ENCODE measurements at places on chromosomes 16 and 17.

- DNase-seq, result no peak
Observed at GRCh38 chr17:40190197-40191021, 13.1 kb downstream of the RAPGEFL1 start.

DNA sequence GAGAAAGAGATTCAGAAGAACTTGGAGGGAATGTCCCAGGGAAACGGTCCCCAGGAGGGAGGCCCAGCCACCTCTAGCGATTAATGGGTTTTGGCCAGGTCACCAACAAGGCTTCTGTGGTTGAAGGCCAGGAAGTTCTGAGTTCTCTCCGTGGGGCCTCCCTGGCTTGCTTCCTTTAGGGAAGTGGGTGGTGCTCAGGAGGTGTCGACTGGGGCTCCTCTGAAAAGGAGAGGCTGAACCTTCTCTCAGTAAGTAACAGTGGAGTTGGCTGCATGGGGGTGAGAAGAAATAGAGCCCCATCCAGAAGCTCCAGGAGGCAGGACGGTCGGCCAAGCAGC is 77.1 kb upstream of the GSE1 start:
- no peak for DNase-seq

GRCh38 chr17:1035546-1036170 is 38.7 kb downstream of the TIMM22 start:
- no peak for DNase-seq

- DNase-seq, result no peak
Observed at GRCh38 chr16:79598063-79598347, 2.5 kb downstream of the MAF start.

DNA sequence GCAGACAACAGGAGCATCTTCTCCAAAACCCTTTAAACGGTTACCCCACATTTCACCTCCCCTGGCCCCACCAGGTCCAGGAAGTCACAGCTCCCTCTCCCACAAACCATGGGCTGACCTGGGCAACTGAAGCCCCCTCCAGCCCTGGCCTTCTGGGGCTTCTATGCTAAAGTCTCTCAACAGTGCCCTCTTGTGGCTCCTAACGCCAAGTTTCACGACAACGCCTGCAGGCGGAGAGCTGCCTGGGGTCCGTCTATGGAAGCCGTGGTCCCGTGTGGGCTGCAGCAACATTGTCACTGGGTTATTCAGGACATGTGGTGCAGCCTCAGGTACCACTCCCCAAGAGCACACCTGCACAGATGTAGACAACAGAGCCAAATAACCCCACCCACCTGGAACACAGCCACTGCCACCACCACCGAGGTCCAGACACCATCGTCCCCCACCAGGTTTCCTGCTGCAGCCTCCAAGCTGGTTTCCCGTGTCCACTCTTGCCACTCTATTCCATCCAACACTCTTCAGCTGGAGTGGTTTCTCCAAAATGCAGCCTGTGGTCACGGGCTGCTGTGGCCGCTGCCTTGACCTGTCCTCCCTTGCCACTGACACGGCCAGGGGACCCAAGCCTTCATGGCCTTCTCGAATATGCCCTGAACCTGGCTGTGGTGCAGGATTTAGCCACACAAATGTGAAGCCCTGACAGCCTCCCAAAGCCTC is 19.1 kb downstream of the C16orf95 start:
- peak; percentile 6 for DNase-seq

GRCh38 chr16:77898671-77899211 is 110.4 kb downstream of the VAT1L start:
- no peak for DNase-seq

DNA sequence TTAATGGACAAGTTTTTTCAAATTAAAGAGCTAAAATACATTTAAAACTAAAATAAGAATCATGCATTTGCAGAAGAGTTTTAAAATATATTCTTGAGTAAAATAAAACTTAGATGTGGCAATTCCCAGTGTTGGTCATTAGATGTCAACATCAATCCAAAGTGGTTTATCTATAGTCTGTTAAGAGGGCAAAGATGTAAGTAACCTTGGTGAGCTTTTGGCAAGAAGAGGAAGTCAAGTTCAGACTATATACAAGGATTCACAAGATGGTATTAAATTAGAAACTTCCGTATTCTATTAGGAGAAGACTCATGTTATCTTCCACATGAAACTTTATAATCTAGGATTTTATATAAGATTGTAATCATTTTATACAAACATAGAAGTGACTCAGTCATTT is 73.1 kb downstream of the CEP95 start:
- DNase-seq, result no peak

GRCh38 chr16:8293413-8293812 is 296.9 kb downstream of the TMEM114 start:
- DNase-seq, result no peak

DNA sequence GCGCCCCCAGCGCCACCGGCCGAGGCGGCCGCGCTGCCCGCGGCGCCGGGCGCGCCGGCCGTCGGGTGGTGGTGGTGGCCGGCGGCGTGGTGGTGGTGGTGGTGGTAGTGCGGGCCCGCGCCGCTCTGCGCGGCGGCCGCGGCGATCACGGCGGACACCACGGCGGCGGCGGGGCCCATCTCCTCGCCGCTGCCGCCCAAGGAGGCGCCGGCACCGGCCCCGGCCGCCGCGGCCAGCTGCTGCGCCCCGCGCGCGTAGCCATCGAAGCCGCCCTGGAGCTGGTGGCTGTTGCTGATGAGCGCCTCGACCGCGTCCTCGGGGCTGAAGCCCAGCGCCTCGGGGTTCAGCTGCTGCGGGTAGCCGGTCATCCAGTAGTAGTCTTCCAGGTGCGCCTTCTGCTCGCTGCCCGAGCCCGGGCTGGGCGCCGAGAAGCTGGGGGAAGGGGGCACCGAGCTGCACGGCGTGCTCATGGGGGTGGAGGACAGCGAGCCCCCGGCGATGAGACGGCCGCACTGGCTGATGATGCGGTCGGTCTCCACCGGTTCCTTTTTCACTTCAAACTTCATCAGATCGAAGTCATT is 1.2 kb downstream of the MAF start:
- DNase-seq, result no peak

- DNase-seq, result no peak
Observed at GRCh38 chr16:78113258-78113657, 13.8 kb downstream of the WWOX start.

DNA sequence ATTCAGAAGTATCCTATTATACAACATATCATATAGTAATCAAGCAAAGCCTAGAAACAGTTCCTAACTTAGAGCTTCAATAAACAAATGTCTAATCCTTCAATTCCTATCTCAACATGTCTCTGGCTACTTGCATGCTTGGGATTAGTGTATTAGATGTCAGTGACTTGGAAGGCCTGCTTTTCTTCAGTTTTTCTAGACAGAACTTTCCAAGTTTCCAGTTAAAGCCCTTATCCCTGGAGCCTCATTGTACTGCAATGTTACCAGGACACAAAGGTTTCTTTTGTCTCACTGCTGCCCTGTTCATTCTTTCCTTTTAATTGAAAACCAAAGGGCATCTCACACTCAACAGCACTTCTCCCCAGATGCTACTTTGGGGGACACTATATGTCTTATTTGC is 16.5 kb downstream of the PSME3IP1 start:
- peak; percentile 48 for DNase-seq

GRCh38 chr16:89722392-89723278 is 1.3 kb downstream of the ZNF276 start:
- peak; percentile 48 for DNase-seq

- DNase-seq, result peak; percentile 34
Observed at GRCh38 chr16:84925092-84925772, 86.1 kb downstream of the ZDHHC7 start.

DNA sequence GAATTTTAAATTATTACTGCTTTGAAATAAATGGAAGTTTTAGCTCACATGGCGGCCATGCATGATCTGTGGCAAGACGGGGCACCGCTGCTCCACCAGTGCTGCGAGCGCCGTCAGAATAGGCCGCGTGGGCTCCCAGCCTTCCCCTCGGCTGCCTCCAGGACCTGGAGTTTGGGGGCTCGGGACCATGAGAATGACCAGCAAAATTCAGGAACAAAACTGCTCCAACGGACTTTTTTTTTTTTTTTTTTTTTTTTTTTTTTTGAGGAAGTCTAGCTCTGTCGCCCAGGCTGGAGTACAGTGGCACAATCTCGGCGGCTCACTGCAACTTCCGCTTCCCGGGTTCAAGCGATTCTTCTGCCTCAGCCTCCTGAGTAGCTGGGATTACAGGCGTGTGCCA is 38.3 kb upstream of the AKAP1 start:
- no peak for DNase-seq

DNA sequence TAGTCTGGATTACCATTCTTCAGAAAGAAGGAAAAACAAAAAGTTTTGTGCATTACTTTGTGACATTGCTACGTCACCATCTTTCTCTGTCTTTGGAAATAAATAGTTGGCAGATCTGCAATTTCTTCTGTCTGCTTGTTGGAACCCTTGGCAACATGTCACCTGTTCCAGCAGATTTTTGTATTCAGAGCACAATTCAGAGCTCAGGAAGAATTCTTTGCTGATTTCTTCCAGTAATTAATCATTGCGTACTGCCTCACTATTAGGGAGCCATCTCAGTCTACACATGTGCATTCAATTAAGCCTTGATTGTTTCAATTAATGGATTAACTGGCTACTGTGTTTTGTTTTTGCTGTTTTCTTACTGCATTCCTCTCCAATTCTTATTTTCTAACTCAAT is 467.2 kb downstream of the CDH8 start:
- DNase-seq, result no peak

GRCh38 chr17:61291451-61292285 is 108.0 kb upstream of the TBX2 start:
- no peak for DNase-seq

GRCh38 chr16:59964232-59964924 is 1230.3 kb upstream of the GOT2 start:
- DNase-seq, result no peak

DNA sequence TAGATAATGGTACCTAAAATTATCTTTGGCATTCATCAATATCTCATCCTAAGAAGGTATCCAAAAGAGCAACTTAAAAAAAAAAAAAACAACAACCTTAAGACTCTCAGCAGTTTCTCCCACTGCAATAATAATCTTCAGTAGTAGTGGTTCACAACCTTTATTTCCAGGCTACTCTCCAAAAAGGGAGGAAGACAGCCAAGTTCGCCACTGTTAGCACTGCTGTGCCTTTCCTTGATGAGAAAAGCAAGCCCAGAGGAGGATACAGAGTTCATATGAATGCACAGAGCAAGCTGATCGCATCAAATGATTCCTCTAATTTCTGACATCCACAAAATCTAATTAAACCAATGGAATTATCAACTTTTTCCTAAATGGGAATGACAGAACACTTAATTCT is 199.4 kb downstream of the AATF start:
- peak; percentile 34 for DNase-seq
